ENCODE measurements at places on chromosomes 4 and X.

DNA sequence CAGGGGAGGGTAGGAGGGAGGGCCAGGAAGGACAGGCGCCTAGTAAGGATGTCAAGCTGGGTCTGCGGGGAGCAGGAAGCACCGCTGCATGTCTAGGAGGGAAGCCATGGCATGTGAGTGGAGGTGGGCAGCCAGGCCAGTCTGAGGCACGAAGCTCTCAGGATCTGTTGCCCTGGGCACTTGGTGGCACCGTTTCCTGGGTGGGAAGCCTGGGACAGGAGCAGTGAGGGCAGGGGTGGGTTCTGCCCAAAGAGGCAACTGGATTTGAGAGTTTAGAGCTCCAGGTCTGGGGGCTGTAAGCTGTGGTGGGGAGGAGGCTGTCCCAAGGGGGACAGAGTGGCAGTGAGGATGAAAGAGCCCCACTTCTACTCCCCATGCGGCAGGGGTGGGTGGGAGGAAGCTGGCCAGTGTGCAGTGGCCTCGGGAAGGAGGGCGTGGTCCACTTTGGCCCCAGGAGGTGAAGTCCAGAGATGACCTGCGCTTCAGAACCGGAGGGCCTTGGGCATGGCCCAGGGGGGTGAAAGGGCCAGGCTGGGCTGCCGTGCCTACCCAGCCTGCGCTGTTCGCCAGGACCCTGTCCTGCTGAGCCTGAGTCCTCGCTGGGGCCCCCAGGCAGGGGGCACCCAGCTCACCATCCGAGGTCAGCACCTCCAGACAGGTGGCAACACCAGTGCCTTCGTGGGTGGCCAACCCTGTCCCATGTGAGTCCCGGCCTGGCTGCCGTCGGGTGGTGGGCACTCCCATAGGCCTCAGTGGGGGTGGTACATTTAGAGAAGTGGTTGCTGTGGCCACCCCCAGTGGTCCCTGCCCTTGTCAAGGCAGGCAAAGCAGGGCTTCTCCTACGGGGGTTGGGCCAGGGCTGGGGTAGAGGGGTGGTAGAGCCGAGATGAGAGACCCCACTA lies 8.3 kb upstream of the SRPK3 start:
- DNase-seq = no peak

GRCh38 chrX:140040386-140040785 lies 75.1 kb upstream of the CXorf66 start:
- no peak for DNase-seq

DNA sequence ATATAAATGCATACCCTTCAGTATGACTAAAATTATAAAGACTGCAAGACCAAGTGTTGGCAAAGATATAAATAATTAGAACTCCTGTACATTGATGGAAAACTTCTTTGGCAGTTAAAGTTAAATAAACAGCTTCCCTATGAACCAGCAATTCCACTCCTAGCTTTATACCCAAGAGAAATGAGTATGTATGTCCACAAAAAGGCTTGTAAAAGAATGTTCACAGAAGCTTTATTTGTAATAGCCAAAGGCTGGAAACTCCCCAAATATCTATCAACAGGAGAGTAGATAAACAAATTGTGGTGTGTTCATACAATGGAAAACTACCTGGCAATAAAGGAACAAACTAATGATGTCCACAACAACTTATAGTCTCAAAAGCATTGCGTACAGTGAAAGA lies 184.8 kb downstream of the AMELX start:
- no peak for DNase-seq

DNA sequence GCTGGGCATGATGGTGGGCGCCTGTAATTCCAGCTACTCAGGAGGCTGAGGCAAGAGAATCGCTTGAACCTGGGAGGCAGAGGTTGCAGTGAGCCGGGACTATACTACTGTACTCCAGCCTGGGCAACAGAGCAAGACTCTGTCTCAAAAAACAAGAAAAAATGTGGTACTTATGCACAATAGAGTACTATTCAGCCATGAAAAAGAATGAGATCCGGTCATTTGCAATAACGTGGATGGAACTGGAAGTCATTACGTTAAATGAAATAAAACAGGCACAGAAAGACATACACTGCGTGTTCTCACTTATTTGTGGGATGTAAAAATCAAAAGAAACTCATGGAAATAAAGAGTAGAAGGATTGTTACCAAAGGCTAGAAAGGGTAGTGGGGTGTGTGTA lies 12.1 kb downstream of the RPGR start:
- no peak for DNase-seq

DNA sequence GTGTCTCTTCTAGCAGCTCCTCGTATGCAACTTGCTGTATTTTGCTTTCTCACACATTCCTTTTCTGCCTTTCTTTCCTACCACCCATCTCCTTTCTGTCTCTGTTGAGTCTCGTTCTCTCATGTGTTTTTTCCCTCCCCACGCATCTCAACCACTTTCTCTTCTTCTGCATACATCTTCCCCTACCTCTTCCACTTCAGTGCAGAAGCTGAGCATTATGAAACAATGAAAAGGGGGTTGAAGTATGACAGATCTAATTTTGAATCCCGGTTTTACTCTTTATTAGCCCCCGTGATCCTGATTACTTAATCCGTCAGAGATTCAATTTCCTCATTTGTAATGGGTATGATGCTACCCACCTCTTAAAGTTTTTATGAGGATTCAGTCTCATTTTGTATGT lies 7.3 kb downstream of the FAM241A start:
- DNase-seq = no peak

GRCh38 chr4:160213366-160213765 lies 1110.5 kb downstream of the RAPGEF2 start:
- DNase-seq = no peak

DNA sequence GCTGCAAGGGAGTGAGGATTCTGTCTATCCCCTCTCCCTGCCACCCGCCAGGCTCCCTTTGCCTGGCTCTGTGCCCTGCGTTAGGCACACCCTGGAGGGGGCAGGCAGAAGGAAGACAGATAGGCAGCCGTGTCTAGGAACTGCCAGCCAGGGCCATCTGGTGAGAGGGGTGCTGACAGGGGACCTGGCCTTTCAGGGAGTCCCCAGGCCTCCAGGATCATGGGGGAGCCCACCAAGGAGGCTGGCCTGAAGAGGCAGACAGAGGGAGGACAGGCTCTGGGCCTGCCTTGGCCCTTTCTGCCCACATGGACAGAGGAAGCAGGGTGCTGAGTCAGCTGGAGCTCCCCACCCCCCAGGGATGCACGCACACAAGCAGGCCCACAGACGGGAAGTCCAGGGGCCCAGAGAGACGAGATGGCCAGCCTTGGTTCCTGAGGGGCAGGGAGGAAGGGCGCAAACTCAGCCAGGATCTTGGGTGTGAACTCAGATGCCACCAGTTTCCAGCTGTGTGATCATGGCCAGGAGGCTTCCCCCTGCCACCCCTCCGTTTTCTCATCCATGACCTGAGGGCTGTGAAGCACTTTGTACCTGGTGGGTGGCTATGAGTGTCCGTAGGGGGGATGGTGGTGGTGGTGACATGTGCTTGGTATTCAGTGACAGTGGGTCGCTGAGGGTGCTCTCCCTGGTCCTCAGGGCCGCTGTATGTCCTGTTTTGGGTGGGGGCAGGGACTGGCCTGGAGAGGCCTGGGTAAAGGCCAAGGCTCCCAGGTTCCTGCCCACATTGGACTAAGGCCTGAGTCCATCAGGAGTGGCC lies 1.8 kb downstream of the SH3BP2 start:
- DNase-seq = no peak

- no peak for DNase-seq
These were observed 84.7 kb downstream of the HPRT1 start for GRCh38 chrX:134544513-134545151.

- DNase-seq = no peak
These were observed 34.9 kb downstream of the MMRN1 start for GRCh38 chr4:89929425-89930159.

DNA sequence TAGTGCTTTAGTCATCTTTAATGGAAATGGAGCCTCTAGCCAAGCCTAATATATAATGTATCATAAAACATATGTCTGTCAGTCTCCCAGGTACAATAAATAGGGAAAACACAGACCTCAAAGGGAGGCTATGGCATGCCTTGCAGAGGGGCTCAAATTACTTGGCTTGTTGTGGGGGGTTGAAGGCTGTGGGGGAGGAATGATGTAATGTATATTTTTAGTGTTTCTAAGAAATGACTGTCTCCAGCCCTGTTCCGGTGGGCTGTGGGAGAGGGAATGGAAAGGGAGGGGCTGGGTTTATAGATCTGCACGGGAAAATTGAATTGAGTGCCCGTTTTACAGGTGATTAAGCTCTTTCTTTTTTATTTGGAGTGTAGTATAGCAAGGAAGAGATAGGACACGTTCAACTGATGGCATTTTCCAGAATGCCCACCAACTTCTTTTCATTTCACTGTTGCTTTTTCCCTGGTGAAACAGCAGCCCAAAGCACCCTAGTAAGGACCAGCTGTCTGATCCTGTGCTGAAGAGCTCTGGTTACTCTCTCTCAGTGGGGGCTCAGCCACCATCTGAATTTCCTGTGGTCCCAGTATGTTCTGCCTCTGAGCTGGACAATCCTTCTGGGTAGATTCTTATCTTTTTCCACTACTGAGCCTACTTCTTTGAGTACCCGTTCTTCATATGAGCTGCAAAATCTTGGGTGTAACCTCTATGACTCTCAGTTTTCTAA lies 220.7 kb upstream of the CASK start:
- DNase-seq = no peak

- DNase-seq = no peak
These were observed 22.5 kb upstream of the USP27X start for GRCh38 chrX:49856819-49857218.

DNA sequence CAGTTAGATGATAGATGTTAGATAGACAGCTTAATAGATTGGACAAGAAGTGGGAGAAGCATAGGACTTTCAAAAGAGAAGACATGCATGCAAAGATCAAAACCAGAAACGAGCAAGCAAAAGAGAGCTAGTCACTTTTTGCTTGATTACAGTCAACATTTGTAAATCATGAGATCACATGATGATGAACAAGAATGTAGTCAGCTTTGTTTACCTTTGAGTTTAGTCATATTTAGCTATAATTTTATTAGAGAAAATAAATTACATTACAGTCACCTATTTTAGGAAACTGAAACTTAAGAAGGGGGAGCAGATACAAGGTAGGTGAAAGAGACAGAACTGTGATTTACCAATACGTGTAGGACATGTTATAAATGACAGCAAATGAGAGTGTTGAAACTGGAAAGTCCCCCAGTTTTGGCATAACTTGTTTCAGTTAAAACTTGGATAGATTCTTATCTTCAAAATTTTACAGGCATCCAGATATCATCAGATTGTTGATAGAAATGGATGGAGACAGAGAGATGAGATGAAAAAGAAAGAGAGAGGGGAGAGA lies 1083.1 kb upstream of the PCDH10 start:
- DNase-seq = no peak

- no peak for DNase-seq
These were observed 582.0 kb upstream of the EPHA5 start for GRCh38 chr4:66252291-66252690.

DNA sequence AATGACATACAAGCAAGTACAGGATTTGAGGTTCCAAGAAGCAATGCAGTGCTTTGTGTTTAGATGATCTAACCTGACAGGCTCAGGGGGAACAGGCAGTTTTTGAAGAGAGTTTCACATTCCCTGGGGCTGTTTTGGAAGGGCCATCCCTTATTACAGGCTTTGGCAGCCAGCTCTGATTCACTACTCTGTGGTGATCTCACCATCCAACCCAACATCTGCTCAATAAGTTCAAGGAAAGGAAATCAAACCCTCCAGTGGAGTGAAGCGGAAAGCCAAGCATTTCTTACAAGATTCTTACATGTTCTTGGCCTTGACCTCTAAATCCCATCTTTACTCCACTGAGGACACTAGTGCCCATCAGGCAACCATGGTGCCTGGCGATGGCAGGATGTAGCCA lies 7.5 kb downstream of the IDS start:
- DNase-seq = no peak

GRCh38 chr4:1711571-1712215 lies 426 bp downstream of the SLBP start:
- no peak for DNase-seq

GRCh38 chr4:17165286-17165685 lies 266.8 kb upstream of the LDB2 start:
- DNase-seq = no peak

- no peak for DNase-seq
These were observed 10.9 kb downstream of the RTL5 start for GRCh38 chrX:72120837-72121236.

- DNase-seq = no peak
These were observed 97.4 kb downstream of the PJA1 start for GRCh38 chrX:69067841-69068240.

DNA sequence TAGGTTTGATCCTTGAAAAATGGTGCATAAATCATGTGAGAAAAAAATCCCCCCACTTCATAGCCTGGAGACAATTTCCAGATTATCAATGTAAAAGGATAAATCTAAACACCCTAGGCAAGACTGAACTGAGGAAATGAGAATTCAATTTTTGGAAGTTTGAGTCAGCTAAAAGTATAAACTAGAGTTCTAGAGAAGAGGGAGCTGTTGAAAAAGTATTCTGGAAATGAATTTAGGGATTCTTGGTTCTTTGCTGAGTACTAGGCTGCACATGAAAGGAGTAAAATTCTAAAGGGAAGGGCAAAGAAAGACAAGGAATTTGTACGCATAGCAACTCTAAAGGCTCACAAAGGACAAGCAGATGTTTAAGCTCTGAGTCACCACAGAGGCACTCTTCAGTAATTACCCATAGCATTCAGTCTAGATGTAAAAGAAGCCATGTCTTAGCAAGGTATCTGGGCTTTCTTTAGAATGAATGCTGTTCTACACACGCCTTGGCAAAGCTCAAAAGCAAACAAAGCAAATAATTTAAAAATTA lies 896.5 kb downstream of the PDHA2 start:
- DNase-seq = no peak

DNA sequence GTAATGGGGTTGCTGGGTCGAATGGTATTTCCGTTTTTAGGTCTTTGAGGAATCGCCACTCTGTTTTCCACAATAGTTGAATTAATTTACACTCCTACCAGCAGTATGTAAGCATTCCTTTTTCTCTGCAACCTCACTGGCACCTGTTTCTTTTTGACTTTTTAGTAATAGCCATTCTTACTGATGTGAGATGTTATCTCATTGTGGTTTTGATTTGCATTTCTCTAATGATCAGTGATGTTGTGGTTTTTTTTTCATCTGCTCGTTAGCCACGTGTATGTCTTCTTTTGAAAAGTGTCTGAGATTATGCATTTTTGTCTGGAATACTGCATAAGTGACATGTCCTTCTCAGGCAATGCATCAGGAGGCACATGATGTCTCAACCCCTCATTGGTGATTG lies 28.8 kb downstream of the REPS2 start:
- no peak for DNase-seq

GRCh38 chr4:23039818-23040217 lies 347.1 kb downstream of the GBA3 start:
- no peak for DNase-seq

DNA sequence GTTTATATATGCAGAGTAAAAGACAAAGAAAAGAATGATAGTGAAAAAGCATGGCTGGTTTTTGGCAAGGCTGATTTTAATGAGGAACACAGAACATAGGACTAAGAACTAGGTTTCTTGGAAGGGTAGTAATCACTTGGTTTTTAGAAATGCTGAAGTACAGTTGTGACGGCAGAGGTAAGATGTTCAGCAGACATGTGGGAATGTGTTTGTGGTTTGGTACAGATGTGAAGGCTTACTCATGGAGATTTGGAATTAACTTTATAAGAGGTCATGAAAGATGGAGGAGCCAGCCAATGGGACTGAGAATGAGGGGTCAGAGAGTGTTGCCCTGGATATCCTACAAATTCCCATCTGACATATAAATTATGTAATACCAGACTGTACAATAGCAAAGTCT lies 243.6 kb downstream of the NPFFR2 start:
- DNase-seq = no peak

- DNase-seq = no peak
These were observed 179.3 kb upstream of the MBNL3 start for GRCh38 chrX:132668178-132668577.

GRCh38 chr4:180832073-180832472 lies 1411.1 kb upstream of the TENM3 start:
- no peak for DNase-seq
